ENCODE measurements at places on chromosomes 4 and X. TPM values are rescaled to one million over a fixed set of nuclear protein-coding genes. Genes with fewer than 3 reads are reported as not detected.

The UGT2B15 gene
- not detected for total RNA-seq

The PCDH19 gene
- total RNA-seq = 0.17 TPM

DNA sequence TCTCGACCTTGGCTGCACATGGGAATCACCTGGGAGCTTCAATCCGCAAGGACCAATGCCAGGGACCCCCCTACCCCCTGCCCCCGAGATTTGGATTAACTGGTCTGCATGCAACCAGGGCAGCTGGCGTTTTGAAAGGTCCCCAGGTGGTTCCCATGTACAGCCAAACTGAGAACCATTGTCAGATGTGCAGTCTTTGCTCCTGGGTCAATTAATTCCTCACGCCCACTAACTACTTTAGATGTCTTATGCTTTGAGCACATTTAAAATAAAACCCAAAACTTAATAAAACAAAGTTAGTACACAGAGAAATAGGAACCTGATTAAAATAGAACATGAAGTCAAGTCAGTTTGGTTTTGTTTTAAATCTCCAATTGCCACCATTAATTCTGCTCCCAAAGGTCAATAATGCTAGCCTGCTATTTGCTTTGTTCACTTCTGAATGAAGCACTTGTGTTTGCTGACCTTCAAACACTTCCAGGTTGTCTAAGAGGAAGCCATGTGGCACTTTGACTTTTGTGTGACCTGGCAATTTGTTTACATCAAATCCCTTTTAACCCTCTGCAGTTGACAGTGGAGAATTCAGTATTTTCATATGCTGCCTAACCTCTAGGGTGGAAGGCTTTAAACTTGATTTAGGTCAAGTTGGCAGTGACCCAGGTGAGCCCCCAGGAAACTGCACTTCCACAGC lies 27.2 kb upstream of the TMSB4X start:
- H3K4me3 ChIP-seq = no peak overlapping the region
- no peak for DNase-seq
- no peaks in the 10 kb centered on the region for H3K27me3 ChIP-seq
- H3K36me3 ChIP-seq = no peaks in the 10 kb centered on the region
- H3K27ac ChIP-seq = peak overlapping the region; percentile 55
- peaks cover 21% of the 10 kb centered on the region for H3K4me1 ChIP-seq

DNA sequence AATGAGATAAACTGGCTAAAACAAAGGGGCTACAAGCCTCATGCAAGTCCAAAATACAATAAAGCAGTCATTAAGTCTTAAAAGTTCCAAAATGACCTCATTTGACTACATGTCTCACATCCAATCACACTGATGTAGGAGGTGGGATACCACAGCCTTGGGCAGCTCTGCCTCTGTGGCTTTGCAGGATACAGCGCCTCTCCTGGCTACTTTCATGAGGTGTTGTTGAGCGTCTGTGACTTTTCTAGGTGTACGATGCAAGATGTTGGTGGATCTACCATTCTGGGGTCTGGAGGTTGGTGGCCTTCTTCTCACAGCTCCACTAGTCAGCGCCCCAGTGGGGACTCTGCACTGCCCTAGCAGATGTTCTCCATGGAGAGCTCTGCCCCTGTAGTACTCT lies 944.9 kb downstream of the TECRL start:
- no peaks in the 10 kb centered on the region for H3K4me1 ChIP-seq
- no peak overlapping the region for H3K4me3 ChIP-seq
- no peak for DNase-seq
- no peaks in the 10 kb centered on the region for H3K36me3 ChIP-seq
- no peak overlapping the region for H3K27ac ChIP-seq

DNA sequence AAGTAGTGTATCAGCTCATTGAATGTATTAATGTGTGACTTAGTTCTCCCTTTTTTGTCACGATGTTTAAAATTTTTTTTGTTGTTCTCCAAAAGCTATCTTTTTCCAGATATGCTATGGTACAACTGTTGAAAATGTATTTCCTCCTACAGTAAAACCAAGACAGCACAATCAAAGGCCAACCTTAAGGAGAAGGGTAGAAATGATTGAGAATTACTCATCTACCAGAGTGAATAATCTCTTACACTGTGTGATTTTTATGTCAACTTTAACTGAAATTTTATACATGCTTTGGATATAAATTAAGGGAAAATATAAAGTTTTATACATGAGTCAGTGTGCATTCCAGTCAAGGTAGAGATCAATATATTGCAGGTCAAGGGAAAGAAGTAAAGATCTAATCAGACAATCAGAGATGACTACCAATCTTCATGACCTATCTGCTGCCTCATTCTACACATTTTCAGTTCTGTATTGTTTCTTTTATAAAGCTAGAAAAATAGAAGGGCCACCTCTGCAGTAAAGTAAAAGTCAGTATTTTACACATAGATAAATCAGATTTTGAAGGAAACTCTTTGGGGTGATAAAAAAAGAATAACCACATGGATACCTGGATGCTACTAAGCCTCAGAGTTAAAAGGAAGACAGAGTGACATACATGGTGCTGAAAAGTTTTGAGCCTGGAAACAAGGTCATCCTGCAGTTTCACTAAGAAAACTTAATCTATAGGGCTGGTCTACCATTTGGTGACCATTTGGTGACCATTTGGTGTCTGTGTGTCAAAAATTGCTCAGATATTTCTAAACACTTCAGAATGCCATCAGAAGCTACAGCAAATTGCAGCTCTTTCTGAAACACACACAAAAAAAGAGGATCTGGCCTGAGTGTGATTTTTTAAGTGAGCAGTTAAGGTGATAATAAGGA lies 1.6 kb downstream of the FAM13A start:
- peak overlapping the region; percentile 50 for H3K4me3 ChIP-seq
- no peak for DNase-seq
- peaks cover 5% of the 10 kb centered on the region for H3K4me1 ChIP-seq
- no peaks in the 10 kb centered on the region for H3K36me3 ChIP-seq
- H3K27me3 ChIP-seq = no peaks in the 10 kb centered on the region

GRCh38 chrX:12820737-12821136 lies 29.5 kb downstream of the PRPS2 start:
- no peaks in the 10 kb centered on the region for H3K4me1 ChIP-seq
- H3K4me3 ChIP-seq = no peak overlapping the region
- peaks cover 8% of the 10 kb centered on the region for H3K36me3 ChIP-seq
- H3K27ac ChIP-seq = no peak overlapping the region
- DNase-seq = no peak

DNA sequence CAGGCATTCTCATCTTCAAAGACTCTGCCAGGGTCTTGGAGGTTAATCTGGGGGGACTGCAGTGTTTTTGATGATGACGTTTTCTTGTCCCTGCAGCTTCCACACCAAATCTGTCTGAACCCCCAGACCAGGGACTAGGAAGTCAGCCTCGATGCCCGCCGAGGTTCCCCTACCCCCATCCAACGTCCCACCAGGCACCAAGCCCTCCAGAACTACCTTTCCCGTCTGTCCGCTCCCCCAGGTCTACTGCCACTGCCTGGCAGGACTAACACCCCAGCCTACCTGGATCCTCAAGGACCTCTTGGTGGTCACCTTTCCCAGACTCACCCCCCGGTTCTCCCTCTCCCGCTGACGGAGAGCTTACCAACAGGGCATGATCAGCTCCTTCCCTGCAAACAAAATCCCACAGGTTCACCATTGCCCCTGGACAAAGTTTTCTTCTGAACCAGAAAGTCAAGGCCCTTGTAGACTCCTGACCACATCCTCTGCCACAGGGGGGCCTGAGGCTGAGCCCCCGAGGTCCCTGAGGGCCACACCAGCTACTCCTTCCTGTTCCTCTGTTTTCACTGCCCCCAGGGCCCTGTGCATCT lies 40.9 kb downstream of the HMX1 start:
- no peaks in the 10 kb centered on the region for H3K4me1 ChIP-seq
- no peak overlapping the region for H3K4me3 ChIP-seq
- H3K27ac ChIP-seq = no peak overlapping the region
- peak; percentile 41 for DNase-seq

DNA sequence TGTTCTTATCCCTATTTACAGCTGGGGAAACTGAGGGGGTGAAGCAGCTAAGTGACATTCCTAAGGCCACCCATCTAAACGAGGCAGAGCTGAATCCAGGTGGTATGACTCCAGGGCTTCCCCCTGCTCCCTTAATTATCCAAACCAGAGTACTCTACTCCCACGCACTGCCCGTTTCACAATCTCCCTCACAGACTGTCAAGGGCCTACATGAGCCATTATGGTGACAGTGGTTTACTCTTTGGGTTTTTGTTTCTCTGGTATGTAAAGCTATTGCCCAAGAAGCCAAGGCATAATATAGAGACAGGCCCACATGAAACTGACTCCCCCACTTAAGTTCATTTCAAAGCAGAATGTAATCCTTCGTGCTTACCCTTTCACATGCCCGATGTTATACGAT lies 95.1 kb downstream of the NHS start:
- no peaks in the 10 kb centered on the region for H3K36me3 ChIP-seq
- H3K4me3 ChIP-seq = no peak overlapping the region
- no peaks in the 10 kb centered on the region for H3K4me1 ChIP-seq
- no peak for DNase-seq
